Fibroblast of lung (primary cell): ENCODE measurements at places on chromosomes 2 and 18. TPM values are rescaled to one million over a fixed set of nuclear protein-coding genes. Genes with fewer than 3 reads are reported as not detected.

Gene RSAD2
- 0.77 and 1.7 TPM in 2 replicates for total RNA-seq

Gene MATN3
- total RNA-seq, result 0.51 and 2.3 TPM in 2 replicates

Gene SLC19A3
- 0.17 and 1.0 TPM in 2 replicates for total RNA-seq

DNA sequence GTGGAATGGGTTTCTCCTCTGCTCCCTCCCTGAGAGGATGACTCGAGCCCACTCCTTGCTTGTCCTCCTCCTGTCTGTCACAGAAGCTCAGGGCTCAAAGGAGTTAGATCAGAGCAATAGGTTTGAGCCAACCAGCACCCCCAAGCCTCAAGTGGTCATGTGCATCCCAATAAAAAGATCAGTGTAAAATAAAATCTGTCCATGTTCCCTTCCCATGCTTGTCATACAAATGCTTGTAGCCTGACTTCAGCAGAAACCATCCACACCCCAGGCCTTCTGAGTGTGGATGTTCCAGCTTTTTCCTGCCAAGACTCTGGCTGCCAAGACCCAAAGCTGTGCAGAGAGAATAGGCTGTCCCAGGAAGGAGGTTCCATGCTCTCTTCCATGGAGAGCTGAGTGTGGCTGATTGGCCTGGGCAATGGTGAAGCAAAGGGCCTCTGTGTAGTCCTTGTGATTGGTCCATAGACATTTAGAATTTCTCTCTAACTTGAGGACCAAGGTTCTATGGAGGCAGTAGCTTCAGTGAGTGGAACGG lies 67.4 kb downstream of the GYPC start:
- DNase-seq, result no peak

- no peak for DNase-seq
Observed at GRCh38 chr2:187407407-187408084, 40.5 kb downstream of the CALCRL start.

DNA sequence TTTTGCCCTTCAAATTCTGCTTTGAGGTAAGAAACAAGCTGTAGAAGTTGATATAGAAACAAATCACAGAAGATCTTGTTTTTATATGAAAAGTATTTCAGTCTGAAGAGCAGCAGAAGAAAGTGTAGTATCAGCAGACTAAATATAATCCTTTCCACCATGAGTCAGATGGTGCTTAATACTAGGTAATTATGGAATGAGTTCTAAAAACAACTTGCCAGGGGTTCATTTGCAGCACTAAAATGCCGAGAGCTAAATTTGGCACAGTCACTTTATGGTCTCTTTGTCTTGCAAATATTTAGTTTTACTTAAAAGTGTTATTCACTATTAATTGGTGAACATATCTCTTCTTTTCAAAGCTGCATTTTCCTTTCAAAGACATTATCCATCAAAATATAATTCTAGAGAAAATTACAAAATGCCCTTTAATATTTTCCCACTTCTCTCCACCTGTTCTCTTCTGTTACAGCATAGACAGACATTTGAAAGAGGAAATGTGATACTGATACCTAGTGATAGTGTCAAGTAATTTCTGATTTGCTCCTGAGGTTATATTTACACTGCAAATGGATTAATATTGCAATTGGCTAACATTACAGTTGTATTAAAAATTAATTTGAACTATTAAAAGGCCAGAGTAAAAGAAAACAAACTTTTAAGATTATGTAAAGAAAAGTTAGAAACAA lies 5.3 kb downstream of the MYL1 start:
- DNase-seq, result peak; percentile 2

DNA sequence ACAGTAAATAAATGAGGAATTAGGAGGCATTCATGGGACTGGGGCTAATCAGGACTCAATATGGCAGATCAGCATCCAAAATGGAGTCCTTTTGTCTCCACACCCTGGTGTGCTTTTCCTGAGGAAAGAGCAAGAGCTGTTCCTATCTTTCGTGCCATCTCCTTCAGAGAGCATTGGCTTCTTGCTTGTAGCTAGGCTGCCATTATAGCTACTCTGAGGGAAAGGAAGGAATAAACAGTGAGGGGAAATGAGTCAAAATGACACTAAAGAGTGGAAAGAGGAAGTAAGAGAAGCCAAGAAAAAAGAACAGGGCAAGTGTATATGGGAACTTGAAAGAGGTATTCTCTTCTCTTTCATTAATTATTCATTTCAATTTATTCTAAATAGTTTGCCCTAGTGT lies 8.4 kb upstream of the NMI start:
- no peak for DNase-seq

DNA sequence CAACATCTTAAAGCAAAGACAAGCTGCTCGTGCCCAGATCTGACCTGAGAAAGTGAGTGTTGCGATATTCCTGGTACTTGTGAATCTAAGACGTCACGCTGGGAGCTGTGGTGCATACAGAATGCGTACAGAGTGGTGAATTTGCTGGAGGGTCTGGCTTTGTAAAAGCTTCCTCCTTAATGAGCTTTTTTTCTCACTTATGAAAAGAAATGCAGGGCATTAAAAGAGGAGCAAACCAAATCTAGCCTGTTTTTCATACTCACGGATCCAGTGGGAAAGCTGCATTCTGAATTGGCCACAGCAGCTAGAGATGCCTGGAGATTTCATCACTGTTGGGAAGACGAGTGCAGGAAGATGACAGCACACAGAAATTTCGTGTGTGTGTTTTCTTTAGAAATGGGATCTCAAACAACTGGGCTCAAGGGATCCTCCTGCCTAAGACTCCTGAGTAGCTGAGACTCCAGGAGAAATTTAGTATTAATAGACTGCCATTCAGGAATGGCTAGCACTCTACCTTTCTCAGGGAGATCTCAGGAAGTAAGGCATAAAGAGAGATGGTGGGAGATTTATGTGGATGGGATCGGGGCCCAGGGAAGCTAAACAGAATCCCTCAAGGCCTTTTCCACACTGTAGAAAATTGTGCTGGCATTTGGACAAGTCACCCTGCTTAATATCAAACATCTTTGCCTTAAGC lies 181.3 kb downstream of the ALPK2 start:
- peak; percentile 13 for DNase-seq

- no peak for DNase-seq
Observed at GRCh38 chr2:12432985-12433625, 283.6 kb upstream of the TRIB2 start.

- no peak for DNase-seq
Observed at GRCh38 chr18:6874315-6874714, 144.8 kb downstream of the ARHGAP28 start.
